OCI-M1 (cell line): ENCODE measurements at places on chromosomes 2 and 18.

GRCh38 chr18:54679318-54680149 is 88.5 kb downstream of the DYNAP start:
- peak; percentile 87 for DNase-seq

GRCh38 chr2:241312082-241312481 is 3.4 kb downstream of the HDLBP start:
- peak; percentile 8 for DNase-seq

- no peak for DNase-seq
Observed at GRCh38 chr2:50647381-50647780, 384.6 kb downstream of the NRXN1 start.

DNA sequence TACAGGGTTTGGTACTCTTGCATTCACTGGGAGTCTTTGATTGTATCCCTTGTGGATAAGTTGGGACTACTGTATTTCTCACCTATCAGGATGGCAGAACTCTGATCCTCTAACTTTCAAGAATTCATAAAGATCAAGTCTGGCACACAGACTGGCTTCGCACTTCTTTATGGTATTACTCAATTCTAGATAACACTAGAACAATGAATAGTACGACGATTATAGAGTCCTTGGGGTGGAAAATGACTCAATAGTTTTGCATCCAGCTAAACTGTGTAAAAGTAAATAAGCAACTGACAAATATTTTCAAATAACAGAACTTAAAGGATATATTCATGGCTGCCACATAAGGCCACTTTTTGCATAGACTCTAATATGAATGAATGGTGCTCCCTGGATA is 103.4 kb upstream of the MEX3C start:
- no peak for DNase-seq

DNA sequence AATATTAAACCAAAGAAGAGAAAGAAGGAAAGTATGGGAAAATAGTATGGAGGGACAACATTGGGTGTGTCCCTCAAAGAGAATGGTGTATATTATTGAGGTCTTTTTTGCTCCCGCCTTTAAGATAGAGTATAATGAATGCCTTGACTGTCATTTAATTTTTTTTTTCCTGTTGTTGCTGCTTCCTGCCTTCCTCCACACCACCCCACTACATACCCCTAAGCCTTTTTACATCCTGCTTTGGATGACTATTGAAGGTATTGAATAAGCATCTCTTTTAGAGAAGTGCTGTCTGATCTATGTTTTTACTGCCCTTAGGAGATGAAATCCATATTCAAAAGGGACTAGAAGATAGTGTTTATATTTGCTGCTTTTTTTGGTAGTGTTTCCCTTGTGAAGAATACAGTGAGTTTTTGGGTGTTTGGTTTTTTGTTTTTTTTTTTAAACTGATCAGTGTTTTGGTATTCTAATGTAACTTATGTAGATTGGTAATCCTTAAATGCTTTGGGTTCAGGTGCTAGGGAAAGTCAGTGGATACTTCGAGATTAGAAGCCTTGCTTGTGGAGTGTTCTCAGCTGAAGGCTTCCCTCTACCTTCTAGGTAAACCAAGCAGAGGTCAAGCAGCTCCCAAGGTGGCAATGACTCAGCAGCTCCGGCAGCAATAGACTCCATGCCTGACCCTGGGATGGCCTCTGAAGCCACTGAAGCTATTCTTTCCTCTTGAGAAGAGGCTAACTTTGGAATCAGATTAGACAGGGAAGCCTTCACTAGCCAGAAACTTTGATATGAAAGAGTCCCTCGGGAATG is 5.0 kb downstream of the FZD7 start:
- no peak for DNase-seq

DNA sequence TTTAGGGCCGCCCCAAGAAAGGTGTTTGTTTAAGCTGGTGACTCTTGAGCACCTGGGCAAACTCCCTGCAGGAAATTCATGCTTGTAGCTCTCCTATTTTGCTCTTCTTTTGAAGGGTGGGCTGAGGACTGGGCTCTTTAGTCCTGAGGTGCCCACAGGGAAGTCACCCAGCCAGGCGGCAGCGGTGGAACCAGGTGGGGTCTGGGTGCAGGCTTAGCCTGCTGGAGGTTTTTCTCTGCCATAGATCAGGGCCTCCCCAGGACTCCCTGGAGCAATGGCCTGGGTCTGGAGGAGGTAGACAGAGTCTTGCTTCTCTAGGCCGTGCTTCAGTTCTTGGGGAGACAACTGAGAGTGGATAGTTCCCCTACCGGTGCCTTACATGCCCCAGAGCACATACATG is 99.9 kb downstream of the CLIP4 start:
- no peak for DNase-seq

GRCh38 chr2:198905881-198906612 is 551.7 kb downstream of the SATB2 start:
- DNase-seq: peak; percentile 53

GRCh38 chr2:103292573-103292972 is 530.7 kb downstream of the TMEM182 start:
- DNase-seq: peak; percentile 5

DNA sequence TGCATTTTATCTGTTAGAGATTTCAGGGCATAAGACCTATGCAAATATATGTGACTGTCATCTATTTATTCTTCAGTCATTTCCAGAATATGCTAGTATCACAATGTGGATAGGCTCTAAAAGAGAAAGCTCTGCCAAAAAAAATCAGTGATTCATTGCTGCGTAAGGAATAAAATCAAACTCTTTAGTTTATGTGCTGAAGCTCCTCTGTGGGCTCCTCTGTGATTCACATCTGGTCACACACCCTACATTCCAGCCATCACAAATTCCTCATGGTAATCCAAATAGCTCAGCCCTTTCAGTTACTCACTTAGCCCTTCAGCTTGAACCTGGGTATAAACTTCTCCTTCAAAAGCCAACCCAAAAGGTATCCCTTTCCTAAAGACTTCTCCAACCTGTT is 21.4 kb downstream of the DLGAP1 start:
- DNase-seq: no peak

DNA sequence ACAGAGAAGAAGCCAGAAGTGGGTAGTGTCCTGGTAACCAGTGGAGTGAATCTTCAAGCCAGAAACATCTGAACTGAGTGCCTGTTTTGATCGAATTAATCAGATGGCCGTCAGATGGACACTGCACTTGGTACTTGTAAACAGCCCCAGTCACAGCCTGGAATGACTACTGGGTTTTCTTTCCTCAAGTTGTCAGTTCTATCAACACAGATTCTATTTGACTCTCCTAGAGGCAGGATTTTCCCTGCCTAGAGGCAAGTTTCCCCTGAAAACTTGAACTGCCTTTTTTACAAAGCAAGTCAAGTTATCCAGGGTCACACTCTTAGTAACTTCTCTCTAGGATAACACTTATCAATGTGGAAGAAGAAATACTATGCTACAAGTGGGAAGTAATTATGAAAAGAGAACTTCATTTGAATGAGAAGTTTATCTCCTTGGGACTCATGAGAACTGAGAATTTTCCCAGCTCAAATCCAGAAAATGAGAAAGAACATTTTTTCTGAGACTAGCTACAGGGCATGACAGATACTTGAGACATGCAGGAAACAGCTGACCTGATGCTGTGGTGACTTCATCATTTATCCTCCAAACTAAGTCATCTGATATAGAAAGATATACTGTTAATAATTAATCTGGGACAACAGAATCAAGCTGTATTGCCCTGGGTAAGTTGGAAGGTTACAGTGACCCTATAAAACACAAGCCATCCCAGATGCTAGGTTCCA is 36.0 kb downstream of the SULT1C2 start:
- DNase-seq: no peak

GRCh38 chr2:196987649-196988364 is 61.3 kb upstream of the PGAP1 start:
- peak; percentile 90 for DNase-seq

GRCh38 chr2:107354175-107354574 is 468.2 kb upstream of the ST6GAL2 start:
- no peak for DNase-seq

GRCh38 chr18:57014772-57015413 is 132.0 kb upstream of the BOD1L2 start:
- DNase-seq: no peak

- no peak for DNase-seq
Observed at GRCh38 chr2:230161184-230161583, 58.6 kb downstream of the SP110 start.

- DNase-seq: no peak
Observed at GRCh38 chr2:196183172-196183473, 11.7 kb upstream of the STK17B start.

DNA sequence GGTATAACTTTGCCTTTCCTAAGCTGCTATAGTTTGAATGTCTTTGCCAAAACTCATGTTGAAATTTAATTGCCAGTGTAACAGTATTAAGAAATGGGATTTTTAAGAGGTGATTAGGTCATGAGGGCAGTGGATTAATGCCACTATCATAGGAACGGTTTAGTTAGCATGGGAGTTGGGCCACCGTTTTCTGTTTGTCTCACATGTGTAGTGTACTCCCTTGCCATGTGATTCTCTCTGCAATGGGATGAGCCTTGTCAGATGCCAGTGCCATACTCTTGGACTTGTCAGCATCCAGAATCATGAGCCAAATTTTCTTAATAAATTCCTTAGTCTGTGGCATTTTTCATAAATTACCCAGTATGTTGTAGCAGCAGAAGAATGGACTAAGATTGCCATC is 388.9 kb upstream of the RGPD4 start:
- no peak for DNase-seq

DNA sequence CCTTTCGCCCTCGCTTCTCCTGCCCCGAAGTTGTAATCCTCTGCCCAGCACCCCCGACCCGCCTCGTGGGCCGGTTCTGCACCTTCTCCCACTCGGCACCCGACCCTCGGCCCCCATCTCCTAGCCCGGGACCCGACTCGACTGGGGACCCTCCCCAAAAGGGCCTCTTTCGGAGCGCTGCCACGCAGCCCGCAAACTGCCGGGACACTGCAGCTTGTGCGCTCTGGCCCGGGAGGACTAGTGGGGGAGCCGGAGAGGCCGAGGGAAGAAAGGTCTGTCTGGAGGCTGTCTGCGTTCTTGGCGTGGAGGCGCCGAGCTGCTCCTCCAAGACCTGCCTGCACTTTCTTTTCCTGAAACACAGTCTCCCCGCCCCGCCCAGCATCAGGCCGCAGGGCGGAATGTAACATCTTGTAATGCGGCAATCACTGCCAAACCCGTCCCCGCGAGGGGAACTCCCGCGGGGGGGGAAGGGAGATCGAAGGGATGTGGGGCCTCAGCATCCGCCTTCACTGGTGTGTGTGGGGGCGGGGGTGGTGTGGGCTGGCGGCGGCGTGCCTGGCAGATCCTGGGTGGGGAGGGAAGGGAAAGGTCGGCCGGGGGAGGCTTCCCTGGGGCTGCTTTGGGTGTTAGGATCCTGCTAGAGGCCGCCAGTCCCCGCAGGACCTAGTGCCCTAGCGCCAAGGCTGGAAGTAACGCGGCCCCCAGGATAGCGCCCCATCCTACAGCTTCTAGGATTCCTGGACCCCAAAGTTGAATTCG is 7.4 kb downstream of the DLX2 start:
- DNase-seq: peak; percentile 76

GRCh38 chr2:139281124-139281523 is 500.9 kb upstream of the NXPH2 start:
- no peak for DNase-seq

GRCh38 chr2:150486539-150487484 is 655 bp downstream of the RND3 start:
- DNase-seq: no peak

DNA sequence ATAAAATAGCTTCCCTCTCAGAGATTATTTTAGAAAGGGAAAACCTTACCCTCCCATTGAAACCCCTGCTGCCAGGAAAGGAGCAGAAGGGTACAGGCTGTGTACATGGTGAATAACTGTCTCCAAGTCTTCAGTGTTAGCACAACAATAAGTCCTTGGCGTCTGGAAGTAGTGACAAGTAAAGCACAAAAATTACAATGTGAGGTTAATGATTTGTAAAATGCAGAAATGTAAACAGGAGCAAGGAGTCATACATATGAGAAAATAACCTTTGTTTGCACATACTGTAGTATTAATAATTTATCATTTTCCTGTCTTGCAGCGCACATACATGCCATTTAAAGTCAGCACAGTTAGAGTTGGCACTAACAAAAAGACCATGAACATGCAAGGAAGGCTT is 40.5 kb downstream of the ABHD3 start:
- DNase-seq: no peak

- DNase-seq: no peak
Observed at GRCh38 chr2:216348756-216349308, 23.5 kb downstream of the MARCHF4 start.

DNA sequence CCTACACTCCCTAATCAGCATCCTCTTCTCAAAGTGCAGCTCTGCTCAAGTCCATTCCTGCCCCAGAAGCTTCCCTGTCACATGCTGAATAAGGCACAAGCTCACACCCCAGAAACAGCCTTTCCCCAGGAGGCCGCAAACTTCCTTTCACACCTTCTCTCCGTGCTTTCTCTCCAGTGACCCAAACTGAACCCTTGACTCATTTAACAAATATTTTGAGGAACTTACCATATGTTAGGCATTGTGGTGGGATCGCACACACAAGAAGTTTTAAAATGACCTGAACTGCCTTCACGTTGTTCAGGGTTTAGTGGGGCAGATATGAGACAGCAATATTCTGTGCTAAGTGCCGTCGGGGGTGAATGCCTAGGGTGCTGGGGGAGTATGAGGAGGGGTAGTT is 161.3 kb downstream of the INSIG2 start:
- no peak for DNase-seq

DNA sequence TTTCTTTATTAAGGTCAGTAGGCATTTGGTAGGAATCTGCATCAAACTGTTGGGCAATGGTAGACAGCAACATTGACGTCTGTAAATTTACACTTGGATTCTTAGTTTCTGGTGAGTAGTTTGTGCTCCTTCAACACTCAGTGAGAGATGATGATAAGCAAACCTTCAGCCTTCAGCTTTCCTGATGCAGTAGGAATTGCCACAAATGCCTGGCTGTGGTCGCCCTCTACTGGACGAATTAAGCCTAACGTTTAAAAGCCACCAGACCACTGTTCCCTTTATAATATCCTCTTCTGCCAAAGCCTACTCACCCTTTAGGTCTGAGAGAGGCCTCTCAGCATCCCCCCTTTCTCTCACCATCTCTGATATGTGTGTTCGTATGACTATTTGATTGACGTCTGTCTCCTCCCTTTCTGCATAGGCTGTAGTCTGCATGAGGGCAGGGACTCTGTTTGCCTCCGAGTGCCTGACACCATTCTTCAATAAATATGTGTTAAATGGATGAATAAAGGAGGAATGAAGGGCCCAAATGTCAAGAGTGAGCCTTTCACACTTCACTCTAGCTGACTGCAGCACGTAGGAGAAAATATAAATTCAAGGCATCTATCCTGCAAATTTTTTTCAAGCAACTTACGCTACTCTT is 47.0 kb upstream of the PLEKHM3 start:
- peak; percentile 87 for DNase-seq
